ENCODE measurements at places on chromosomes 2 and 18. TPM values are rescaled to one million over a fixed set of nuclear protein-coding genes. Genes with fewer than 3 reads are reported as not detected.

DNA sequence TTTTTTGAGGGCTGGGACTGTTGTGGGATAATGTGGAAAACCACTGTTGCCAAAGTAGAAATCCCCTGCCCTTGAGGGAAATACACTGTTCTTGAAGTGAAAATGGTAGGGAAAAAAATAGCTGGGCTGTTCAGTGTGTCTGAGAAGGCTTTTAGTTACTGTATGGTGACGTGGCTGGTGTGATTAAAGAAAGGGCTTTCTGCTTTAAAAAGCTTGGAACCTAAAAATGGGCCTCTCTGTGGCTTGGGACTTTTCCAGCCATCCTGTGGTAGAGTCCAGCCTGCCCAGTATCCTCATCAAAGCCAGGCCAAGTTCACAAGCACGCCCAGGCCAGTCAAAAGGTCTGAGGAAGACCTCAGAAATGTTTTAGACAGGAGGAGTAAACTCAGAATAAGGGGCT is 6.8 kb downstream of the MGAT5 start:
- peak; percentile 61 for DNase-seq

DNA sequence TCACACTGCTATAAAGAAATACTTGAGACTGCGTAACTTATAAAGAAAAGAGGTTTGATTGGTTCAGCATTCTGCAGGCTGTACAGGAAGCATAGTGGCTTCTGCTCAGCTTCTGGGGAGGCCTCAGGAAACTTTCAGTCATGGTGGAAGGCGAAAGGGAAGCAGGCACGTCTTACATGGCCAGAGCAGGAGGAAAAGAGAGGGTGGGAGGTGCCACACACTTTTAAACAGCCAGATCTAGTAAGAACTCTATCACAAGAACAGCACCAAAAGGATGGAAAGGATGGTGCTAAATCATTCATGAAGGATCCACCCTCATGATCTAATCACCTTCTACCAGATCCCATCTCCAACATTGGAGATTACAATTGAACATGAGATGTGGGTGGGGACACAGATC is 145.5 kb upstream of the OSR1 start:
- no peak for DNase-seq

DNA sequence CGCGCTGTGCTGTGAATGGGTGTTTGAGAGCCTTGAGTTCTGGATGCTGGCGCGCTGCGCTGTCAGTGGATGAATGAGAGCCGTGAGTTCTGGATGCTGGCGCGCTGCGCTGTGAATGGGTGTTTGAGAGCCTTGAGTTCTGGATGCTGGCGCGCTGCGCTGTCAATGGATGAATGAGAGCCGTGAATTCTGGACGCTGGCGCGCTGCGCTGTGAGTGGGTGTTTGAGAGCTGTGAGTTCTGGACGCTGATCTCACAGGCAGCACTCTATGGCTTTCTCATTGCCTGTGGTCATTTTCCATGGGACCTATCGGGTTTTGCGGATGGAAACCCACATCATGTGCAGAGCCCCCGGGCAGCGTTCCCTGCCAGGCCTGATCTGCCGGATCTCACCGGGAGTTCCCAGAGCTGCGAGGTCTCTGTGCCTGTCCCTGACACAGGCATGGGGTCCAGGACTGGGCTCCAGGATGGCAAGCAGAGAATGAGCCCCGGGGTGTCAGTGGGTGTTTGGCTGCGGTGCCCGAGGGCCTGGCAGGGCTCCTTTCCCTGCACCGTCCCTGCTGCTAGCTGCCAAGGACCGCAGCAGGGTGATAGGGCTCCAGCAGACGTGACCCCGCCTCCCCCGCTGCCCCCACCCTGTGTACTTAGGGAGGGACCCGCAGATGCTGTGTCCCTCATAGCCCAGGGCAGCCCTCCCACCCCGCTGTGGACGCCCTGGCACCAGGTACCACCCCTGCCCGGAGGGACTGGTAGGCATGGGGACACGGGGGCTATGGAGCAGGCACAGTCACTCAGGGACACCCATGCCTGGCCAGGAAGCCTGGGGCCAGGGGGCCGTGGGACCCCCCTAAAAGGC is 9.7 kb downstream of the PDCD1 start:
- DNase-seq = no peak

DNA sequence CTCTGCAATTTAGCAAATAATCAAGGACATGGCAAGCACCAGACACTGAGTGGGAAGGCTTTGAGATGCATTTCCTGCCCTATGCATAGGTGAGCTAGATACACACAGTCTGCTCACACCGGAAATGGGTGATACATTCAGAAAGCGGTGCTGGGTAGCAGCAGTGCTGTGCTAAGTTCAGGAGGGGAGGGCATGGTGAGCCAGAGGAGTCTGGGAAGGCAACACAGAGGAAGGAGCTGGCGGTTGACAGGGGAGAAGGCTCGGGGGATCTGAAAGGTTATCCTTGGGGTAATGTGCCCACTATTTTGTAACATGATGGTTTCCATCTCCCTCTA is 57.4 kb upstream of the EPAS1 start:
- no peak for DNase-seq

DNA sequence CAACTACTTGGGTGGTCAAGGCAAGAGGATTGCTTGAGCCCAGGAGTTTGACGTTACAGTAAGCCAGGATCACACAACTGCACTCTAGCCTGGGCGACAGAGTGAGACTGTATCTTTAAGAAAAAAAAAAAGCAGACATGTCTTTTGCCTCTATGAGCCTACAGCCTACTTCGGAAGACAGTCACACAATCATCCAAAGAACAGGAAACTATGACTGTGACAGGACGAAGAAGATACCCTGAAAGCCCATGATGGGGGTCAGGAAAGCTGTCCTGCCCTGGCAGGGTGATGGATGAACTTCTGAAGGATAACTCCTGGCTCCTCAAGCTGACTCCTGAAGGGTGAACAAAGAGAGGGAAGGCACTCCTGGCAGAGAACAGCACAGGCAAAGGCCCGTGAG is 251.7 kb upstream of the SIX2 start:
- DNase-seq = no peak

GRCh38 chr2:40474306-40474705 is 22.4 kb upstream of the SLC8A1 start:
- DNase-seq = no peak

DNA sequence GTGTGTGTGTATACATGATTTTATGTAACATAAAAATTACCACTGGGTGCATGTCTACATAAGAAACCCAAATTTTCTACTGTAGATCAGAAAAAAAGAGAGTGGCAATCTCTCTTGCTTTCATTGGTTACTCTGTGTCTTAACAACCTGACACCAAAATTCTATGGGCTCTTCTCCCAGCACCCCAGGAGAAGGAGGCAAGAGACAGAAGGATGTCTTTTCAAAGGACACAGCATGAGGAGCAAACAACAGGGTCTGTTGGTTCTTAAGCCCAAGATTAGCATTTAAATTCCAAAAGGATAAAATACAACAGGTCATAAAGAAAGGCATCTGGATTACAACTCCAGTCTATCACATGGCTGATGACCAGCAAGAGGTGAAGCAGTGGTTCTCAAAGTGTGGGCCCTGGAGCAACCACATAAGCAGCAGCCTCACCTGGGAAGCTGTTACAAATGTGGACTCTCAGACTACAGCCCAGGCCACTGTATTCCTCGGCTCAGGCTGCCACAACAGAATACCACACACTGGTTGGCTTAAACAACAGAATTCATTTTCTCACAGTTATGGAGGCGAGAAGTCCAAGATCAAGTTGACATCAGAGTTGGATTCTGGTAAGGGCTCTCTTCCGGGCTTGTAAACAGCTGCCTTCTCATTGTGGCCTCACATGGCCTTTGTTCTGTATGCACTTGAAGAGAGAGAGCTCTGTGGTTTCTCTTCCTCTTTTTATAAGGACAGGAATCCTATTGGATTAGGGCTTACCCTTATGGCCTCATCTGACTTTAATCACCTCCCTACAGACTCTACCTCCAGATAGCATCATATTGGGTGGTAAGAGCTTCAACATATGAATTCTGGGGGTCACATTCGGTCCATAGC is 79.8 kb upstream of the RNF152 start:
- DNase-seq = no peak

DNA sequence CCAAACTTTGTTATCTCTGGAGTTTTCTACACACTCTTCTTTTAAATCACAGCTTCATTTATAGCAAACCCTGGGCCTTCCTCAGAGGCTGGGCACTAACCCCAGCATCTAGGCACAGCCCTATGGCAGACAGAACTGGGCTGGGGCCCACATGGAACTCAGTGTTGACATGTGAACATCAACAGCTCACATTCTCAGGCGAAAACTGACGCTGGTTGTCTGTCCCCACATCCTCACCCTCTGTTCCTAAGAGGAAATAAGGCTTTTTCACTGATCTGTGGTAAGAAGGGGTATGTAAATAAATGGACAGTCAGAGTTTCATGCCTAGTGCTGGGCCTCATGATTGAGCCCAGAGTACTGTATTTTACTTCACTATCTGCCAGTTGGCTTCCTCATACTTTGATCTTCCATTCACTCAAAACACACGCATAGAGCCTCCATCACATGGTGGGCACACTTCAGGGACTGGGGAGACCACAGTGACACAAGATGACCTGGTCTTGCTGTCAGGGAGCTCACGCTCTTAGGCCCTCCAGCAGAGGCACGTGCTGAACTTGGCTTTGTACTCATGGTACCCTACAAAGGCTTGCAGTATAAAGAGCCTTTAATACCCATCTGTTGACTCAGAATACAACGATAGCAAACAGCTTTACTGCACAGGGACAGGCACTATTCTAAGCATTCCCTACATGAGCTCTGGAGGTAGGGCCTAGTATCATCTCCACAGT is 43.0 kb downstream of the EFEMP1 start:
- DNase-seq = no peak

DNA sequence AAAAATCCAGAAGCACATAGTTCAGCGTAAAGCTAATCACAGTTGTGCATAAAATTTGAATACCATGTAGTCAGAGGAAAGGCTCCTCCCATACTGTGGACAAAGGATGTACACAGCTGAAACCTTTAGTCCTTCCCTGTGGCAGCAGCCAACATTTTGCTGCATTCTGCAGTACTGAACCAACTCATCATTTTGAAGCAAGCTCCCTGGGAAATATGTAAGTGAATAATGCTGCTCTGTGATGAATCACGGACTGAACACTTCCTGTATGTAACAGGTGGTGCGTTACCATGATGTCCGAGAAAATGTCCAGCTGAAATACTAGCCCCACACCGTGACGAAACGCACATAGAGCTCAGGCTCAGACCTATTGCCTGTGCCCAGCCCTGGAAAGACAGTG is 421.1 kb upstream of the RAB12 start:
- DNase-seq = peak; percentile 36

DNA sequence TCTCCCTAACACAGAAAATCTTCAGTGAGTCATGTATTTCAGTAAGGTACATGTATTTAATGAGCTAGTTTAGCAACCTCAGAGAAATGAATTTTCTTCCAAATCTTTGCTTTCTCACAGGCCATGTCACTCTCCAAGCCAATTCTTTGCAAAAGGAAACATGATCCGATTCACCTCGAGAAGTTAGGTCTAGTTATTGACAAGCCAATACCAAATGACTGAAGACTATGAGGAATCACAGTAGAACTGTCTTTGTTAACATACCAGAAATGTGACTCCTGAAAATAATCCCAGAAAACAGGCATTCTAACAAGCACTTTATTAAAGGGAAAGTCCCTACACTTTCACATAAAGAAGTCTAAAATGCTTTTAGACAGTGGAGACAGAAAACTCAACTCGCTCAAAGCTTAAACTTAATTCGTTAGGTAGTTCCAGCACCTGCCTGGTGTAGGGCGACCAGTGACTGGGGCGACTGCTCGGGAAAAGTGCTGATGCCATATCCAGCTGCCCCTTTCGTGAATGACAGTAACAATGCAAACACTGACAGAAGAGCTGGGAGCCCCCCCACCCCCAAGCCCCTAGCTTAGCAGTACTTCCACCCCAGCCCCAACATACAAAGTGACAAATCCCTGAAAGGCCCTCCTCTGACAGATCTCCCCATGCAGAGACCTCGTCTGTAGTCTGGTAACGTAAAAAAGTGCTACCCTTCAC is 1.8 kb downstream of the MEMO1 start:
- DNase-seq = no peak

DNA sequence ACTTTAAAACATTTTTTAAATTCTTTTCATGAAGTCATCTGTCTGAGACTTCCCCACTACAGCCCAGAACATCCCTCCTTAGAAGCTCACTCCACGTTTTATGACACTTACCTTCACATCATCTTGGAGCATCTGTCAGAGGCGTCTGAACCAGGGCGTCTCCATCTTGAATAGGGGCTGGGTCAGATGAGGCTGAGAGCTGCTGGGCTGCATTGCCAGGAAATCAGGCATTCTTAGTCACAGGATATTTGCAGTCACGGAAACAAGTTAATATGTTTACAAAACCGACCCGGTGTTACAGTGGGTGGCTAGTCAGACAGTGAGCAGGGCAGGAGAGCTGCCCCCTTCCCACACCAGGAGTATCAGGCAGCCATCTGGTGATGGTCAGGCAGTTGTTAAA is 456.5 kb downstream of the FBXO15 start:
- no peak for DNase-seq

DNA sequence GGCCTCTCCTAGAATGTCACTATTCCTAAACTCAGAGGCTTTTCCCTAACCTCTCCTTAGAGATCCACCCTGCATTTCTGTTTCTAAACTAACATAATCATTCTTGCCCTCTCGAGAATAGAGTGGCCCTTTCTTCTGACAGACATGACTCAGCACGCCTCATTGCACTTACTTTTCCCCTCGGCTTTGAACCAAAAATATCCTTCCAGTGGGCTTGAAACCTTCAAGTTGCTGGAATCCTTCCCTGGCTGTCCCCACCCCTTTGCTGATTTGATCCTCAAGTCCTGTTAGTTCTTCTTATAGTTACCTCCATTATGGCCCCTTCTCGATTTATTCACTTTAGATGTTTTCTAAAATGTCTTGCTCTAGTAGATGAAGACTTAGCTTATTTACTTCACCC is 158.0 kb downstream of the LTBP1 start:
- no peak for DNase-seq

GRCh38 chr18:10514601-10515000 is 11.2 kb upstream of the NAPG start:
- no peak for DNase-seq

- DNase-seq = no peak
Measured at GRCh38 chr18:57052173-57052572, 94.7 kb upstream of the BOD1L2 start.

DNA sequence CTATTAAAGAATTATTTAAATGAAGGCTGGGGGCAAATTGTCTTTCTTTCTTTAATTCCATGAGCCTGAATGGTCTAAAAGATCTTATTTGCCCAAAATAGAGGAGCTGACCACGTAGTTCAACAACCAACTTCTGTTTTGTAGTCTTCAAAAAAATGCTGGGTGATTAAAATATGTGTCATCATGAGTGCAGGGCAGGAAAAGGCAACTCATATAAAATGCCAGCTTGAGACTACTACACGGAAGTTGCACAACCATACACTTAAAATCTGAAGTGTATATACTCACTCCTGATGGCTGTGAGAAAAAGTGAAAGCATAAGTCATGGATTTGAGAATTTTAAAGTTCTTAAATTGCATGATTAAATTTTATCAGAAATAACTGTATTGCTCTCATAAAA is 210.9 kb downstream of the DYM start:
- DNase-seq = no peak

The FBXO48 gene
- polyA plus RNA-seq = 1.5 TPM

The LINC00305 gene
- not detected for polyA plus RNA-seq

The PAX3 gene
- 3.7 TPM for polyA plus RNA-seq

The EEF1B2 gene
- polyA plus RNA-seq = 997 TPM

The GNAL gene
- 1.8 TPM for polyA plus RNA-seq

The GPR148 gene
- polyA plus RNA-seq = not detected

Data from muscle of back (tissue), 13 donors.